ENCODE measurements at places on chromosomes 5 and 9. TPM values are rescaled to one million over a fixed set of nuclear protein-coding genes. Genes with fewer than 3 reads are reported as not detected.

GRCh38 chr5:90056911-90057705 is 352.4 kb downstream of the CETN3 start:
- no peak overlapping the region for H3K27ac ChIP-seq
- H3K4me3 ChIP-seq, result no peak overlapping the region
- no peaks in the 10 kb centered on the region for H3K36me3 ChIP-seq
- no peaks in the 10 kb centered on the region for H3K27me3 ChIP-seq

DNA sequence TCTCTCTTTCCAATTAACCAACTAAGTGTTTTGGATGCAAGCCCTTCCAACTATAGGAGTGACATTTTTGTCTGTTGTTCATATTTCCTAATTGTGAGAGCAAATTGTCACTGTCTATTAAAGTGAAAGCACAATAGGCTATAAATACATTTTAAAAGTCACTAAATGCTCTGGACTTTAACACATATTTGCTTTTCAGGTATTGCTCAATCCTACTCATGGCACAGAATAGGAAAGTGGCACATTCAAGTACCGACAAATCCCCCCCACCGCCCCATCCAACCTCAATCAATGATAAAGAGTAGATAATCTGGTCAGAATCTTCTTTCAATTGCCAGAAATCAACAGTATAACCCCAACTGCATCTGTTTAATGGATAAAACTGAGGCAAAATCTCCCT is 419.8 kb downstream of the PLK2 start:
- no peak for DNase-seq
- H3K4me3 ChIP-seq, result no peak overlapping the region
- no peaks in the 10 kb centered on the region for H3K36me3 ChIP-seq
- H3K27ac ChIP-seq, result no peak overlapping the region
- no peaks in the 10 kb centered on the region for H3K4me1 ChIP-seq
- H3K27me3 ChIP-seq, result no peaks in the 10 kb centered on the region

DNA sequence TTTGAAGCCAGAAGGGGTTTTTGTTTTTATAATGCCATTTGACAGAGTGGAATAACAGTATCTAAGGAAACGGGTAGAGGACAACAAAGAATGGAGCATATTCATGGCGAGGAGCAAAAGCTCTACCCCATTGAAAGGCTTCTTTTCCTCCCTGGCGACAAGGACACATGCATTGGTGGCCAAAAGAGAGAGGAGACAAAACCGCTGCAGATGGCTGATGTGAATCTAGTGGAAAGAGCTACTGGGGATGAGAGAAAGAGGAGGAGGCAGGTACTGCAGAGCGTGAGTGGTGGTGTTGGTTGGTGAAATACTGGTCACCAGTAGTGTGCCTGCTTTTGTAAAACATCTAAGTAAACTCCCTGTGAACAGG is 491 bp downstream of the APC start:
- peak overlapping the region; percentile 64 for H3K27ac ChIP-seq
- no peaks in the 10 kb centered on the region for H3K27me3 ChIP-seq
- no peaks in the 10 kb centered on the region for H3K36me3 ChIP-seq
- no peak for DNase-seq

DNA sequence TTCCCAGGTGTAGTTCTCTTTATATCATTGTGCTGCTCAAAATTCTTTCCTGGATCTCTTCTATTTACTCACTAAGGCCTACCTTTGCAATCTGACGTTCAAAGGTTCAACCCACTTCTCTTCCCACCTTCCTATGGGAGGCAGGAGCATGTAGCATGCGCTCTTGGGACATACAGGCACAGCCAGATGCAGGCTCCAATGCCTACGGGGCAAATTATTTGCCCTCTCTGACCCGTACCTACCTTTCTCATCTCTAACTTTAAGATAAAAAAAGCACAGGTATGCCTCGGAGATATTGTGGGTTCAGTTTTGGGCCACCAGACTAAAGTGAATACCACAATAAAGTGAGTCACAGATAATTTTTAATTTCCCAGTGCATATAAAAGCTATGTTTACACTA is 460.5 kb downstream of the CCDC171 start:
- no peak overlapping the region for H3K27ac ChIP-seq
- no peaks in the 10 kb centered on the region for H3K4me1 ChIP-seq
- no peak for DNase-seq
- no peak overlapping the region for H3K4me3 ChIP-seq
- no peaks in the 10 kb centered on the region for H3K36me3 ChIP-seq
- H3K27me3 ChIP-seq, result no peaks in the 10 kb centered on the region

DNA sequence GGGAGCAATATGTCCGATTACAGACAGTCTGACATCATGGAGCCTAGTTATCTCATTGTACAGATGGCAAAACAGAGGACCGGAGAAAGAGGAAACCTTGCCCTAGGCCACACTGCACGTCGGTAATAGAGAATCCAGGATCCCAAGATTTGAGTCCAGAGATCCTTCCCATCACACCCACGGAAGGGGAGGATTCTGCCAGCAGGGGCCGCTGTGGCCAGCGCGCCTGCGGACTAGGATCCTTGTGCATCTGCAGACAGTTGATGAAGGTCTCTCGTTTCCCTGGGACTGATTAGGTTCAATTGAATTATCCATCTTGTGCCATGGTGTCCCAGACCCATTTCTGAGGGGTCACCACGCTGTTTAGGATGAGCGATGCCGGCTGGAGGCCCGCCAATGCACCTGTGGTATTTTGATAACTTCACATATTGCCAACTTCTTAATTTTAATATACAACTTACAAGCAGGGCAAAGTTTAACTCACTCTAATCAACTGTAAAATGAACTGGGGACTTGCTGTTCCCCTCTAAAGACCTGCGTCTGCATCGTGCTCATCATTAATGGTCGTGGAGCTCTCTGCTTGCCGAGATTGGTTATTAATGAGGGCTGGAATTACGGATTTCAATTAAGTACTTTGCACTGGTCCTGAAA is 592.7 kb upstream of the BRINP1 start:
- DNase-seq, result no peak
- no peaks in the 10 kb centered on the region for H3K4me1 ChIP-seq
- H3K36me3 ChIP-seq, result no peaks in the 10 kb centered on the region
- H3K27me3 ChIP-seq, result no peaks in the 10 kb centered on the region

DNA sequence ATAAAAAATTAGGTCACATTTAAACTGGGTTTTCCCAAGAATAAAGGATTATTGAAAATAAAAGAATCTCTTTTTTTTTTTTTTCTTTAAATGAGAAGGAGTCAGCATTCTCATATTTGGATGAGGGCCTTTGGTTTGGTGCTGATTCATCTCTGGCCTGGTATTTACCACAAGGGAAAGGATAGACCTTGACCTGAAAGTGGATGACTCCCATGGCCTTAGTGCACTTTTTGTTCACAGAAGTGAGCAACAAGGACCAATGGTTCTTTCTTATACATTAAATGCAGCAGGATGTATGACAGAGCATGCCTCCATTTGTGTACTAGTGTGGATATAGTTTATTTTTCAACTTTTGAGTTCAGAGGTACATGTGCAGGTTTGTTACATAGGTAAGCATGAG is 6.9 kb downstream of the YTHDC2 start:
- no peaks in the 10 kb centered on the region for H3K27me3 ChIP-seq
- no peak overlapping the region for H3K4me3 ChIP-seq
- H3K27ac ChIP-seq, result no peak overlapping the region
- DNase-seq, result no peak
- H3K36me3 ChIP-seq, result no peaks in the 10 kb centered on the region

DNA sequence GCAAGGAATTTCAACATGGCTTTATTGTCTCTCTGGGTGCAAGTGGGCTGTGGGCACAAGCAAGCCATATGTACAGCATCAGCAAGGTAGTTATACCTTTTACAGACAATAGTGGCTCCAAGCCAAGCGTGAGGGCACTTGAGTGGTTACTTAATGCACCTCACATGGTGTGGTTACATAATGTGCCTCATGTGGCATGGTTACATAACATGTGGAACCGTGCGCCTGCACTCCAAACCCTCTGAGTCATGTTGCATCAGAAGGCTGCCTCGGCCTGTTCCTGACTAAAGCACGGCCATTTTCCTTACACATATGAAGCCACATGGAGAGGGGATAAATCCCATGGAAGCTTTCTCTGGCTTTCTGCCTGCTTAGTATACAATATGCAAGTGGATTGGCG is 150.9 kb downstream of the OSTF1 start:
- H3K4me1 ChIP-seq, result no peaks in the 10 kb centered on the region
- H3K27ac ChIP-seq, result no peak overlapping the region
- no peak overlapping the region for H3K4me3 ChIP-seq
- H3K27me3 ChIP-seq, result no peaks in the 10 kb centered on the region
- DNase-seq, result no peak

GRCh38 chr5:157204765-157205164 is 24.1 kb downstream of the ITK start:
- DNase-seq, result no peak
- no peaks in the 10 kb centered on the region for H3K36me3 ChIP-seq
- H3K4me3 ChIP-seq, result no peak overlapping the region
- H3K4me1 ChIP-seq, result no peaks in the 10 kb centered on the region
- no peak overlapping the region for H3K27ac ChIP-seq

- no peaks in the 10 kb centered on the region for H3K4me1 ChIP-seq
- H3K27ac ChIP-seq, result no peak overlapping the region
- no peak overlapping the region for H3K4me3 ChIP-seq
- no peaks in the 10 kb centered on the region for H3K36me3 ChIP-seq
- H3K27me3 ChIP-seq, result no peaks in the 10 kb centered on the region
Observed at GRCh38 chr9:23594421-23594820, 231.6 kb downstream of the ELAVL2 start.

GRCh38 chr5:154373326-154373725 is 72.5 kb upstream of the SAP30L start:
- no peaks in the 10 kb centered on the region for H3K36me3 ChIP-seq
- H3K27ac ChIP-seq, result no peak overlapping the region
- no peaks in the 10 kb centered on the region for H3K4me1 ChIP-seq

DNA sequence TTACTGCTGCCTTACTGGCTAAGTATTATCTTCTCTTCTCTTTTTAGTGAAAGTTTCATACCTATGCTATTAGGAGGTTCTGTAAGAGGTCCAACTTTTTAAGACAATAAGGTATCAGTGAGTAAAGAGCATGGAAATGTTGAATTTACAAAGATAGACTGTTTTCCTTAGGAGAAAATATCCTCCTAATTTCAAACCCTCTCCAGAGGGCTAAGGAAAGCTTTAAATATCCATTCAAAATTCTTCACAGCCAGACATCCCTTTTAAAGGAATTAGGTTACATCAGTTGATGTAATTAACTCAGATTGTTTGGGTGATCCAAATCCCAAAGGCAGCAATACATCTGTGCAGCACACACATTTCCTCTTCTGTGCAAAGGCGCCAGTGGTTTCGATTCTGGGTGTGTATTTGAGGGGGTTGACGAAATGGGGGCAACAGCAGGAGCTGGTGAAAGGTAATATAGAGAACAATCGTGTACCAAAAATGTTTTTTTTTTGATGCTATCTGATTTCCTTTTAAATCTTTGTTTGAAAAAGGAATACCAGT is 273.8 kb upstream of the RPS23 start:
- no peak overlapping the region for H3K27ac ChIP-seq
- H3K4me3 ChIP-seq, result no peak overlapping the region
- DNase-seq, result no peak
- H3K36me3 ChIP-seq, result no peaks in the 10 kb centered on the region

DNA sequence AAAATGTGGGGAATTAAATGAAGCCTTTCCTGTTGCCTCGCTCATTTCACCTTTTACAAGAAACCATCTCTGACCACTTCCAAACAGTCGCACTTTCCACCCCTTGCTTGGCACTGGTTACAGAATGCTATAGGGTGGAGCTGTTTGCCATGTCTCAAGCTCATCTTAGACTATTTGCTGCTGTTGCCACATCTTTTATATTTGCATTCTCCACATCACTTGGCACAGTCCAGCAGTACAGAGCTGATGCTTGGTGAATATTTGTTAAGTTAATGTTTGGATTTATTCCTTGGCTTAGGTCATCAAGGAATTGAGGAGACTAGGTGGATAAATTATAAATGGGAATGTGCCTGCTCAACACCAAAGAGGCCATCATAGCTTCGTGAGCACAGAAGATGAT is 53.2 kb downstream of the GNA14 start:
- H3K4me3 ChIP-seq, result no peak overlapping the region
- H3K4me1 ChIP-seq, result peaks cover 17% of the 10 kb centered on the region
- H3K27me3 ChIP-seq, result no peaks in the 10 kb centered on the region
- H3K27ac ChIP-seq, result peak overlapping the region; percentile 41

DNA sequence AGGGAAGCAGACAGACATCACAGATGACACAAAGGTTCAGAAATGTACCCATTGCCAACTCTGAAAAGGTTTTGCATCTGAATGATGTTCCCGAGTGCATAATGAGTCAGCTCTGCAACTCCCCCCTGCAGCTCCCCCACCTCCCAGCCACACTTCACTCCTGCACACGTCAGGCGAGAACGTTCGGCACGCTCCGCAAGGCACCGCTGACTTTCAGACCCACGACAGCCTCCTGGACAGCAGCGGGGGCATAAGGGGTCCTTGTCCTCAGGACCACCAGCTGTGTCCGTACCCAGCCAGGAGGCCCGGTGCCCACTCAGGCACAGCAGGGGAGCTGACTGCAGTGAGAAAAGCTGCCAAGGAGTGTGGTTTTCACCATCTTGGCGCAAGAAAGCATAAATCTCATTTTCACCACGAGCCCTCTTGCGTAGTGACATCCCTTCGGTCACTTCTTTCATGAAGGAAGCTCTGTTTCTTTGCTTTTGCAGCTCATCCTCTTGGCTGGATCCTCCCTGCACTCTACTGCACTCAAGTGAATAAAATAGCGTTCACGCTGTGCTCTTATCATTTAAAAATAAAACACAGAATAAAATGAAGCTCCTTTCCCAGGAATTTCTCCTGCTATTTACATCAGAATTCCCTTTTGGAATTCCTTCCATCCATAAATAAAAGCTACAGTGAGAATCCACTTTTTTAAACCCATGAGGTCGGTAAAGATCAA is 9.9 kb downstream of the GFPT2 start:
- no peak overlapping the region for H3K4me3 ChIP-seq
- H3K27me3 ChIP-seq, result no peaks in the 10 kb centered on the region
- peaks cover 4% of the 10 kb centered on the region for H3K4me1 ChIP-seq
- no peaks in the 10 kb centered on the region for H3K36me3 ChIP-seq

RNF208 gene
- not detected for total RNA-seq

DNA sequence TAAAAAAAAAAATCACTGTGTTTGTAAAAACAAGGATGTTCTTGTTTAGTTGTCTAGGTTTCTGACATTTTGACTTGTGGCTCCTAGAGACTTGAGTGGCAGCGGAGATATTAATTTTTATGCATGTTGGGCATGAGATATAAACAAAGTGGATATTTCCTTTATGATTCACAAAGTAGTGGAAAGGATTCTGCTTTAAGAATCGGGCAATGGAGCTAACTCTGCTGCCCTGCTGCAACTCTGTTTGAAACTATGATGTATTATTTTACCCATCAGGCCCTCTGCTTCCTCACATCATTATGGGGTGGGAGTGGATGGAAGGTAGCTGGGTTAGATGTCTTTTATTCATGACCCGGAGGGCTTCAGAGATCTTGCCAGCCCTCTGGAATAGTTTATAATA is 94.1 kb upstream of the CD180 start:
- H3K36me3 ChIP-seq, result no peaks in the 10 kb centered on the region
- peak overlapping the region; percentile 74 for H3K27ac ChIP-seq
- no peaks in the 10 kb centered on the region for H3K27me3 ChIP-seq
- peaks cover 12% of the 10 kb centered on the region for H3K4me1 ChIP-seq

DNA sequence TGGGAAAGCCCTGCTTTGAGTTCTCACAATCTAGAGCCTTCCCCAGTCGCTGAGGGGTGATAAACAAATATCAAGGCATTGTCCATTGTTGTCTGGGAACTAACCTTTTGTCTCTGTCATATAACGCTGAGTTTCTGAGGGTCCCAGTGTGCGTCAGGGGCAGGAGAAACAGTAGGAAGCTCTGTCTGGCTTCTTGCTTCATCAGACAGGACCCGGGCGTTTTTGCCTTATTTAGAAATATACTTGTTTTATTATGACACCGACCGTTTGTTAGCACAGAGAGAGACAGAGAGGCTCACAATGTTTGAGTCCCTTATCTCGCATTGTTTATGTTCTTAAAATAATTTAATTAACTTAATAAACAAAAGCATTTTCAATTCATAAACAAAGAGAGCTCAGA is 204.9 kb upstream of the GAS1 start:
- DNase-seq, result no peak
- no peak overlapping the region for H3K27ac ChIP-seq
- H3K36me3 ChIP-seq, result no peaks in the 10 kb centered on the region
- no peak overlapping the region for H3K4me3 ChIP-seq
